ENCODE measurements at places on chromosomes 2 and 18.

- DNase-seq = no peak
Observed at GRCh38 chr2:643334-643733, 33.9 kb downstream of the TMEM18 start.

DNA sequence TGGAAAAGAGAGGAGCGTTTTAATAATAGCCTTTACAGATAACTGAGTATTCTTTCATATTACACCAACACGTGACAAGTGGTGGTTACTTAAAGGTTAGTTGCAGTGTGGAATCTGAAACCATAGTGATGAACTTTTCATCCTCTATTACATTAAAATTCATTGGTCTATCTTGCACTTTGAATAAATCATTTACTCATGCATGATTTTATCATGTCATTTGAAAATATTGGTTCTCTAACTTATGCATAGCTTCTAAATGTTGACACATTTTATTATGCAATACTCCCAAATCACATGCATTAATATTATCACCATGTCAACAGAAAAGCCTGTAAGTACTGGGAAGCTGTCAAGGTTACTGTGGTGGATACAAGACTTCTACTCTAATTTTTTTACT lies 1432.2 kb downstream of the LRP1B start:
- DNase-seq = no peak

DNA sequence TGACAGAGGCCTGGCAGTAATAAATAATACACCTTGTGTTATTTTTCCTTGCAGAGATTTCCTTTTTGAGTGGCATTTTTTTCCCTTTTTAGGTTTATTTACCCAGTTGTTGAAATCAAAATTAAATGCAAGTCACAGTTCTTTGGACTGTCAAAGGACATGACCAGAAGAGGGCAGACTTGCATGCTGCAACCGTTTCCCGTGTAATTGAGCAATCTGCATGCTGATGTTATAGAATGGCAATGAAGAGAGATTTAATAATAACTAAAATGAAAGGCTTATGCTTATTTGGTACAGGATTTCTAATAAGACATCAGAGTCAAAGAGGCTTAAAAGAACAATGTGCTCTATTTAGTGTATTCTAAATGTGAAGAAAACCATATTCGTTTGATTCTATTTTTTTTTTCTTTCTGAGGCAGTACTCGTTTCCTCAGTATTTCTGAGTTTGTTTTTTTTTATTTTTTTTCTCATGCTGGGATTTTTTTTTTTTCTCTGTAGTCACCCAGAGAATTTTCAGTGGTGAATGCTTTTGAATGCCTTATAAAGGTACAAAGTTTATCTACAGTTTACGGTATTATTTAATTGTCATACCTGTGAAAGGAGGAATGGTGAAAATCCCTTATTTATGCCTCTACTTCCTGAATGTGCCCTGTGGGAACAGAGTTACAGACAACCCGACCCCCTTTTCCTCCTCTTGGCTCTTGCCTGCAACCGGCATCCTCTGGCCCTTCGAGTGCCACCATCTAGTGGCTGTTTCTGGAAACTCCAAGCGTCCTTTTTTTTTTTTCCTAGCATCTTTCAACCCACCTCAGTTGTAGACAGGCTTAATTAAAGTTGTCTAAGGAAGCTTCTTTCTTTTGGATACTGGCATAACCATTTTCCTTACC lies 368.5 kb downstream of the LRRTM1 start:
- no peak for DNase-seq

DNA sequence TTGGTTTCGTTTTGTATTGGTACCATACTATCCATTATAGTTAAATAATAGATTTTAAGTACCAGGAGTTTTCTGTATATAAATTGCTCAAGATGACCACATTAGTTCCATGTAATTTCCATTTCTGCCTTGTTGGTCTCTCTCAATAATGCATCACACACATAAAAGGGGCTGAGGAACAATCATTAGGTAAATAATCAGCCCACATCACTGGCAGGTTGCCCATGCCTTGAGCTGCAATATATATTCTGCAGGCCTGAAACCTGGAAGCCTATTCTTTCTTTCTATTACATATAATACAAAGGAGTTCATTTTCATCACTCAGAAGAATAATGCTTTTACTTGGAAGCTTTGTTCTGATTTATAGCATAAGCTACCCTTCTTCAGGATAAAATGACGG lies 616.1 kb upstream of the PKDCC start:
- DNase-seq = no peak

DNA sequence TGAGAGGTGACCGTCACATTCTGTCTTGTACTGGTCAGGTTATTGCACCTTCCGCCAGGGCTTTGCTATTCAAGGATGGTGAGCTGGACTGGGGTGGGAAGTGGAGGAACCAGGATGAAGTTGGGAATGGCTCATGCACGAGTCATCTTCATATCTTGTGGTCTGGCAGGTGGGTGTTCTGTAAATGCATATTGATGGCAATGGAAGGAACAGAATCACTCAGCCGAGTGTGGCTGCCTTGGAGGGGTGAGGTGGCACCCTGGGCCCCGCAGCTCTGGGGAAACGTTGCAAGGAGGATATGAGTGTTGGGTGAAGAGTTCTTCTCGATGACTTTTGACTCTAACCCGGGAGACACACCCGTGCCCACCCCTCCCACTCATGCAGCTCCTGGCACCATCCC lies 1.2 kb downstream of the NEU2 start:
- no peak for DNase-seq

- DNase-seq = no peak
Observed at GRCh38 chr2:205837663-205838062, 155.4 kb downstream of the NRP2 start.

DNA sequence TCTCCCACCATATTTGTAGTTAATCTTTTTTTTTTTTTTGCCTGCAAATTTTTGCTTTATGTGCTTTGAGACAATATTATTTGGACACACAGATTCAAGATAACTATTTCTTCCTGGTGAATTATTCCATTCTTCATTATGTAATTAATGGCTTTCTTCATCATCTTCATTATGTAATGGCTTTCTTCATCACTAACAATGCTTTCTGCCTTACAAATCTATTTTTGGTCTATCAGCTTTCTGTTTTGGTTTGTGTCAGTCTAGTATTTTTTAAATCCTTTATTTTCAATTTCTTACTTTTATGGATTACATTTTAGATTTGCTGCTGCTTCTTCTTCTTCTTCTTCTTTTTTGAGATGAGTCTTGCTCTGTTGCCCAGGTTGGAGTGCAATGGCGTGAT lies 60.5 kb downstream of the MSH6 start:
- DNase-seq = no peak

DNA sequence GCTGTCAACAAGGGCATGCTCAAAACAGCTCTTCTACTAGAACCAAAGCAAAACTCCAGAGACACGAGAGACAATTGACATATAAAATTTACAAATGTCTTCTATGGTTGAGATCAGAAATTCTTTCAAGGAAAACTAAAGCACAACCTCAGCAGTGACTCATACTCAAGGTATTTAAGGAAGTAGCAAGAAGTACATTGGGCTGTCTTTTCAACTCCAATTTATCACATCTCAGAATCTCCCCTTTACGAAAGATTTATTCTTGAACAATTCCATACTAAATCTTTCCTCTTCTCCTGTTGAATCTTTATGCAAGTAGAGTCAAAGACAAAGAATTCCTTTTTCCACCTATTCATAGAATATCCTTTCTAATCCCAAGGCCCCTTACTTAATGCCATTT lies 324.0 kb downstream of the IRS1 start:
- no peak for DNase-seq

- no peak for DNase-seq
Observed at GRCh38 chr18:32317651-32318050, 127.8 kb downstream of the MEP1B start.

DNA sequence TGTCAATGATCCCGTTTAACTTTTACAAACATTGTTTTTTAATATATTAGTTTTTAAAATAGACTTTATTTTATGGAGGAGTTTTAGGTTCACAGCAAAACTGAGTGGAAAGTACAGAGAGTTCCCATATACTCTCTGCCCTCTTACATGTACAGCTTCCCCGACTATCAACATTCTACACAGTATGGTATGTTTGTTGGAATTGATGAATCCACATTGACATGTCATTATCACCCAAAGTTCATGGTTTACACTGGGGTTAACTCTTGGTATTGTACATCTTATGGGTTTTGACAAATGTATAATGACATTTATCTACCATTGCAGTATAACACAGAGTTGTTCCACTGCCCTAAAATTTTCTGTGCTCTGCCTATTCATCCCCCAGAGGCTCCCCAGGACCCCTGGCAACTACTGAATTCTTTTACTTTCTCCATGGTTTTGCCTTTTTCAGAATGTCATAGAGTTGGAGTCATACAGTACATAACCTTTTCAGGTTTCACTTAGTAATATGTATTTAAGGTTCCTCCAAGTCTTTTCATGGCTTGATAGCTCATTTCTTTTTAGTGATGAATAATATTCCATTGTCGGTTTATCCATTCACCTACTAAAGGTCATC lies 5.5 kb downstream of the APLF start:
- DNase-seq = no peak

Measured in lower lobe of right lung (tissue), 2 donors.